NCI-H1436 treated with DMSO at 0.1 percent for 48 hours (cell line): ENCODE measurements at places on chromosomes 3 and 15.

- DNase-seq: no peak
These were observed 747 bp downstream of the PDCD6IP start for GRCh38 chr3:33799202-33799551.

GRCh38 chr15:93360976-93361375, 272.0 kb upstream of the RGMA start:
- no peak for DNase-seq

DNA sequence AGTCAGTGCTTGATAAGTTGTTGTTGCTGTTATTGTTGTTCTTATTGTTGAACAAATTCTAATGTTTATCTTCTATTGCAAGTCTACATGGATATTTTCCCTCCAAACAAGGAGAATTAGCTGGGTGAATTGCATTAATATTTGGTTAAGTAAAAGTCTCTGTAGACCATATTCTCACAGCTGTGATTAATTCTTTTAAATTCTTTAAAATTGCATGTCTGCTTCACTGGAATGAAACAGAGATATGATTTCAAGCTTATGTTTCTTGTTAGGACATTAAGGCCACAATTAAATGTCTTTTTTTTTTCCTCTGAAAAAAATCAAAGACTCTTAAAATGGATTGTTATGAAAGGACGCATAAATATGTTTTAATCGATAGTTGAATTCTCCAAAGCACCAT, 153.4 kb downstream of the EBLN2 start:
- DNase-seq: no peak

DNA sequence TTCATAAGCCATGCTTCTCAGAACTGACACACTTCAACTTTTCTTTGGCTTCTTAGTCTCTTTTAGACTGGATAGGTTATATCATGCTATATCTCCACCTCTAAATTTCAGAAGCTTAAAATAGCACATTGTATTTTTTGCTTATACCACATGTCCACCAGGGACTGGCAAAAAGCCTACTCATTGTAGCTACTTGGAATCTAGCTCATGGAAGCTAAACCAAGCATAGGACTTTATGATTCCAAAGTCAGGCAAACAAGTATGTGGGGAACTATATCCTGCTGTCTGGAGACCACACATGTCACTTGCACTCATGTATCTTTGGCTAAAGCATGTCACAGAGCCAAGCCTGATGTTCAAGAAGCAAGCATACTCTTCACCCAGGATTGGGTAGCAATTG, 245.0 kb upstream of the RASGRP1 start:
- no peak for DNase-seq

GRCh38 chr15:44319385-44319784, 30.9 kb downstream of the GOLM2 start:
- no peak for DNase-seq

GRCh38 chr15:88956263-88956662, 43.1 kb upstream of the MFGE8 start:
- DNase-seq: no peak

DNA sequence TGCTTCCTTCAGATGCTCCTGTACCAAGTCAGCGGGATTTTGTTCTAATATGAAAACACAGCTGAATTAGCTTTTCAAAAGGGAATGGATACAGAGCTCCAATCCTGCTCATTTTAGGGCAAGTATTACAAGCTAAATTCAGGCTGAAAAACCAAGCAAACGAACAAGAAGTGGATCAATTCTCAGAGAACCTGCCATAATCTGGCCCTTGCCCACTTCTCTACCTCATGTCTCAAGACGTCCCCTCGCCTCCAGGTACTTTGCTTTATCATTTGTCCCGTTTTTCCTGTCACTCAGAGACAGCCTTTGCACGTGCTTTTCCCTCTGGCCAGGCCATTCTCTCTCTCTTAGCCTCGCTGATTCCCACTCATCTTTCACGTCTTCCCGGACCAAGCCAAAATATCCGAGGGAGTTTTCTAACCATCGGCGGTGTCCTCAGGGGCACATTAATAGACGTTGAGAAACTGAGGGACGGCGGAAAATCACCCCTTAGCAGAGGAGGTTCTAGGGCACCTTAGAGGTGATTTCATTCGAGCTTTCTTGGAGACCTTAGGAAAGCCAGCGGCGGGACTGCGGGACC, 654 bp downstream of the SUSD5 start:
- no peak for DNase-seq

DNA sequence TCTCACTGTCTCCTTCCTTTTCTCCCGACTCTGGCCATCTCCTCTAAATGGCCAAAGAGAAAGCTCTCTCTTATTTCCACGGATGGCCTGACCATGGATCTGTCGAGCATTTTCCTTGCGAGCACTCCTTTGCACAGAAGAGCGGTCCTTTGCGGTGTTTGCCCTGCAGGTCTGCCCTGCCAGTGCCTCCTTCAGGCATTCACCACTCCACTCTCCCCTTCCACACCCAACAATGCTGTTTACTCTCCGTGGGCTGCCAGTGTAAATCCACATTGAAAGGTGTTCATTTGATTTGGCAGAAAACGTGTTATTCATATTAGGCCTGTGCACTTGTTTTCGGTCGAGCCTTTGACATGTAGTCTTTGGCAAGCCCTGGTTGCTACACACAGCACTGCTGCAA, 49.6 kb downstream of the CACNA2D3 start:
- no peak for DNase-seq

GRCh38 chr3:110624576-110624975, 447.0 kb upstream of the NECTIN3 start:
- no peak for DNase-seq

- no peak for DNase-seq
These were observed 3.0 kb upstream of the PIAS1 start for GRCh38 chr15:68051109-68051508.

GRCh38 chr3:136733317-136733833, 18.8 kb downstream of the STAG1 start:
- DNase-seq: no peak

GRCh38 chr3:1017870-1018269, 75.0 kb upstream of the CNTN6 start:
- DNase-seq: no peak

GRCh38 chr3:183766745-183767606, 58.4 kb downstream of the MAP6D1 start:
- no peak for DNase-seq

- no peak for DNase-seq
These were observed 54.2 kb upstream of the MTMR10 start for GRCh38 chr15:31045606-31046005.

DNA sequence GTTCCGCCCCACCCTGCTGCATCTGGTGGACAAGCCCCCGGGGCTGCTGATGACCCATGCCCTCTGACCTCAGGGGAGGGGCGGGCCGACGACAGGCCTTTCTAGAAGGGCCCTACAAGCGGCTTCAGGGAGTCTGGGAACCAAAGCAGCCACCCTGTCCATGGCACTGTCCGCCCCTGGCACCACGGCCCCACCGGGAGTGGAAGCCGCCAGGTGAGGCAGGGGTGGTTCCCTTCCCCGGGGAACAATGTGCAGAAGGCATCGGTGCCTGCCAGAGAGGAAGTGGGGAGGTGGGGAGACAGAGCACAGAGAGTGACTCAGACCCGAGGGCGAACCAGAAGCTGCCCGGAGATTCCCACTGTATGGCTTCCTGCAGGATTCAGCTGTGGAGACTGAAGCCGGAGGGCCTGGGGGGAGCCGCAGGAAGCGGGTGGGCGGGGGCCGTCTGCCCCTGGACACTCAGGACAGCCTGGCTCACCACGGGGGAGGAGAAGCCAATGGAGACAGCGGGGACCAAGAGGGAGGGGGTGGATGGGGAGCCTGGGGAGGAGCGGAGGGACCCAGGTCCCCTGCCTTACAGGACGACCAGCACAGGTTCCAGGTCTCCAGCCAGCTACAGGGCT, 134.0 kb downstream of the TPRA1 start:
- DNase-seq: no peak

DNA sequence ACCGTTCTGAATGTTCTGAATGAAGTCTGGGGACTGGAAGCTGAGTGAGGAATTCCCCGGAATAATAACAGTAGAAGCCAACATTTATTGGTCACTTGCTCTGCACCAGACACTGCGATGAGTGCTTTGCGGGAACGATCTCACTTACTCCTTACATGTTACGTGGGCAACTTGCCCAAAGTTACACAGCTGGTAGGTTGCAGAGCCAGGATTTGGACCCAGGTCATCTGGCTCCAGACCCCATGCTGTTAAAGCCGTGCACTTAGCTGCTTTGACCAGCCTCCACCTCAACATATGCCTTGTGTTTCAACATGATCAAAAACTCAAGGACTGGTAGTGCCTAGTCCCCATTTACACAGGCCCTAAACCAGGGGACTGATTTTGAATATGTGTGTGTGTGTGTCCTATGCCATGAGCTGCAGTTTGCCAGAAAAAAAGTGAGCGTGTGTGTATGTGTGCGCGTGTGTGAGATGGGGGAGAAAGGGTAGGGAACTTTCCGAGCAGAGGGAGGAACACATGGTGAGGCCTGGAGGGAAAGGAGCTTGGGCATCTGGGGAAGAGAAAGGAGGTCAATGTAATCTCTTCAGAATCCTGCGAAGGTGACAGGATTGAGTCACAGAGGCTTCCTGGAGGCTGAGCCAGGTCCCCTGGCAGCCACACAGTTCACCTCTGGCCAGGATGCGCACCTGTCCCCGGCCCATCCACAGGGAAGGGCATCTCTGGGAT, 28.9 kb downstream of the LINGO1 start:
- DNase-seq: no peak

- DNase-seq: no peak
These were observed 467.4 kb upstream of the BCHE start for GRCh38 chr3:166304584-166304983.

- no peak for DNase-seq
These were observed 72.2 kb downstream of the ZNF148 start for GRCh38 chr3:125302932-125303331.

DNA sequence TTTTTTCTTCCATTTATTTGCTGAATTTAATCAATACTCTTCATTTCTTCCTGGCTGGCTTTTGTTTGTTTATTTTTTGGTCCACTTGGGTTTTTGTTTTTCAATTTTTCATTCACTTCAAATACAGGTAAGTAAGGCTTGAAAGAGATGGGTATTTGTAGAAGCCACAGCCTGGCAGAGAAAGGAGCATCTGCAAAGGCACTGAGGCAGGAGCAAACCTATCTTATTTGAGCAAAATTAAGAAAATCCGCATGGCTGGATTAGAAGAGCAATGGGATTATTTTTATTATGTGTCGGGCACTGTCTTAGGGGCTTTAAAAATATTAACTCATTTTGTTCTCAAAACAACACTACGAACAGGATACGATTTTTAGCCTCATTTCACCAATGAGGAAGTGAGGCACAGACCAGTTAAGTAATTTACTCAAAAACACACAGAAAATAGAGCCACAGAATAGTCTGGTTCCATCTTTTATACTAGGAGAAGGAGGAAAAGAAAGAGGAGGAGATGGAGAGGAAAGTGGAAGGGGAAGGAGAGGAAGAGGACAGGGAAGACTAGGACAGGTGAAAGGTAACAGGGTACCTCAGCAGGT, 35.1 kb upstream of the CCDC80 start:
- DNase-seq: no peak

- DNase-seq: no peak
These were observed 27.9 kb upstream of the PRTG start for GRCh38 chr15:55770806-55771205.

GRCh38 chr3:117844676-117845075, 1135.1 kb downstream of the TUSC7 start:
- no peak for DNase-seq

DNA sequence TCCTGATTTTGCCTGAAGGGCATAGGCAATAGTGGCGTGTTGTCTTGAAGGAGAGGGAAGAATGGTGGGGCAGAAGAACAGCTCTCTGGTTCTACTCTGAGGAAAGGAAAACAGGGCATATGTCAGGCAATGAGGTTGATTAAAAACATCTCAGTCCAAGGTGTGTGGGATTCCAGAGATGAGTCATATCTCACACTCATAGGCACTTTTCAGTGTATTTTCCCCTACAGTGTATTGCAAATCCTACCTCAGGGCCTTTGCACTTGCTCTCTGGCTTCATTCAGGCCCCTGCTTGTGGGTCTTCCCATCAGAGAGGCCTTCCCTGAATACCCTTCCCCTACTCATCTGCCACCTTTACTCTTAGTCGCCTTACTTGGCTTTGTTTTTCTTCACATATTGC, 107.8 kb downstream of the SLCO3A1 start:
- no peak for DNase-seq

GRCh38 chr15:67050522-67051087, 14.8 kb upstream of the SMAD3 start:
- DNase-seq: no peak

DNA sequence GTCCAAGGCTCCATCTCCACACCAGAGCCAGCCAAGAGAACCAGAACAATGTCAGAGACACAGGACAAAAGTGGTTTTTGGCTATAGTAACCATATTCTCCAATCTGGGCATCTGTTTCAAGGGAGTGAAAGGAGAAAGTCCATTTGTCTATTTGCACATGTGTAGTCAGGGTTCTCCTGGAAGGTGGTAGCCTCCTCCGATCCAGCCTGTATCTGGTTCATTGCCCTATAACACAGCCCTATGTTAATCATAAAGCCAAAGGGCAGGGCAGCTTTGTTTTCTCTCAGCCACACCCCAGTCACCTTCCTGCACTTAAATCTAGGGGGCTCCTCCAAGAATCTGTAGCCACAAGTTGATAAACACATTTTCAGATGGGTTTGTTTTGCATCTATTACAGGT, 128.1 kb upstream of the ADPGK start:
- DNase-seq: no peak
